ENCODE measurements at places on chromosomes 12 and 14.

- peak; percentile 43 for DNase-seq
Measured at GRCh38 chr12:94147991-94148738, at the start of gene PLXNC1. Gene PLXNC1, plus strand, starts transcription at chr12:94148577. Its CDS starts 395 bp downstream, at chr12:94148972.

- no peak for DNase-seq
Measured at GRCh38 chr12:104025771-104026170, 24.2 kb downstream of the GLT8D2 start.

DNA sequence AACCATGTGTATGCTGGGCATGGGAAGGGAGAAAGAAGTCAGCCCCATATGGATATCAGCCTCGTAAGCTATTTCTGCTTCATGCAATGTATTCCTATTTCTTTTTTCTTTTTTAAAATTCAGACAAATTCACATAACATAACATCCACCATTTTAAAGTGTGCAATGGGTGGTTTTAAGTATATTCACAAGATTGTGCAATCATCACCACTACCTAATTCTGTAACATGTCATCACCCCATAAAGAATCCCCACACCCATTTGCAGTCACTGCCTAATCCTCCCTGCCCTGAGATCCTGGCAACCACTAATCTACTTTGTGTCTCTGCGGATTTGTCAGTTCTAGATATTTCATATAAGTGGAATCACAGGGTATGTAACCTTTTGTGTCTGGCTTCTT is 9.5 kb downstream of the POMT2 start:
- no peak for DNase-seq

DNA sequence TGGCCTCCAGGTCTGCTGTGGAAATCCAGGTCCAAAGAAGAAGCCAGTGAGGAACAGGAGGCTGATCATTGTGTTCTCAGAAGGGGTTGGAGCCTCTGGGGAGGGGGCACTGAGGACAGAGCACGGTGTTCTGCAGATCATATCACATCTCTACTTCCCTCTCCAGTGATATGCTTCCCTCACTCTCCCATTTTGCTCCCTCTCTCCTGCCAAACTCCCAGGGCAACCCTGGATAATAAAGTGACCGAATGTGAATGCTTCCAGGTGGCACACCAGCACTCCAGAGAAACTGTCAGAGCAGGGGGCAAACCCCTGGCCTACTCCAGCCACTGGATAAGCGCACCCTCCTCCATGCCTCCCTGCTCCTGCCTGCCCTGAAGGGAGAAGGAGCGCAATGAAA is 57.8 kb downstream of the DPF3 start:
- DNase-seq: no peak

- no peak for DNase-seq
Measured at GRCh38 chr14:30357791-30358190, 201.2 kb upstream of the G2E3 start.

- DNase-seq: no peak
Measured at GRCh38 chr12:126469211-126469610, 1404.0 kb downstream of the AACS start.

Measured in uterus (tissue), 4 donors.